ENCODE measurements at places on chromosomes 12 and 14.

DNA sequence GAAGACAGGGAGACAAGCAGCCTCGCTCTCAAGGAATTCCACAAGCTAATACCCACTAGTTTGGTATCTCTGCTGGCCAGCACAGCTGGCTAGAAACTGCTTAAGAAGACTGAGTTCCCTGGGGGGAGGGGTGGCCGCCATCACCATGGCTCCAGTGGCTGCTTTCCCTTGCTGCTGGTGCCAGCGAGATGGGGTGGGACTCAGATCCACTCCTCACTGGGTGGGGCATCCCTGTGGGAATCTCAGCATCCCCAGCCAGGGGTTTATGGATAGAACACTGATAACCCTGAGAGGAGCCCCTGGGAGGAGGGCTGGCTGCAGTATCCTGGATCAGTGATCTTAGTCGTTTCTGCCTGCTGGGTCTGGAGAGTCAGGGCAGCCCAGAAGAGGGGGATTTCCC lies 170.6 kb upstream of the MDGA2 start:
- no peak for DNase-seq

GRCh38 chr12:11584221-11584855 lies 65.1 kb upstream of the ETV6 start:
- no peak for DNase-seq

GRCh38 chr12:7835116-7835515 lies 37.6 kb downstream of the SLC2A14 start:
- no peak for DNase-seq

DNA sequence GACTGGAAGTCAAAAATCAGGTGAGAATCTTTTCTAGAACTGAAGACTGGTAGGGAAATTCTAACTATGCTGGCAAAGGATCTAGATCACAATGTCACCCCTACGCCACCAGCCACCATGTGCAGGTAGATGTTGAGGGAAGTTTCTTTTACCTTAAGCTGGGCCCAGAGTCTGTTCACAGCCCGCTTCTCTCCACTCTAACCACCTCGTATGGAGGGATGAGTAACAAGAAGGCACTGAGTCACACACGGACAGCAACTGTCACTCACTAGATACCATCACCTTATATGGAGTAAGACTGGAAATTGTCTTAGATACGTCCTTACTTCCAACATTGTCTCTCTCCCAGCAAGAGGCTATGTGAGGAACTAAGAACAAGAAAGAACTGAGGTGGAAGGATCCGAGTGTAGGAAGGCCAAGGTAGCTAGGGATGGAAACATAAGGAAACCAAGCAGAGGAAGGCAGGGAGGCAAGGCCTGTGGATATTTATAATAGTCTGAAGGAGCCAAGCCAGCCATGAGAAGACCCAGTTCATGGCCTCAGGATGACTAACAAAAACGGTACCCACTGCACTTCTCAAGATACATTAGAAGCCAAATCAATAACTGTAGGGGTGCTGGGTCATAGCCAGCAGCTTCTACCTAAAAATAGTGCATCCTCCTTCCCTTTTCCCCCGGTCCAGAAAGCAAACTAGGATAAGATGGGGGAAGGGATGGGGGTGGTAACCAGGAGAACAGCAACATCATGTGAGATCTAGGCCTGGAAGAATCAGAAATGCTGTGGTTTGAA lies 15.5 kb downstream of the REM2 start:
- DNase-seq, result no peak

GRCh38 chr12:66724616-66725015 lies 45.7 kb upstream of the GRIP1 start:
- no peak for DNase-seq

DNA sequence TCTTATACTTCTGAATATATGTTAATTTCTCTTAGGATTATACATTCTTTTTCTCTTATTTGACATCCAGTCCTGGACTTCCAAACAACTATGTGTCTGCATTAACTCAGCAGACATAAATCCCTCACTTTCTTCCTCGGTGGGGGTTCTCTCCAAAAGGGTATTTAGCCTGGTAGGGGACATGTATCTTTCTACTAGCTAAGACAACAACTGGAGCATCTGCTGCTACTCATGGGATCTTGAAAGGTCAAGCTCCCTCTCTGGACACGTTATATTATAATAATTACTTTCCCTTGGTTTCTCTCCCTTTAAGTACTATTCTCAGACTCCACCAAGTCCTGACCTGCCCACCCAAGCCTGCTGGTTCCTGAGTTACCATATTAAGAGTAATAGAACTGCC lies 983.7 kb upstream of the FLRT2 start:
- no peak for DNase-seq

DNA sequence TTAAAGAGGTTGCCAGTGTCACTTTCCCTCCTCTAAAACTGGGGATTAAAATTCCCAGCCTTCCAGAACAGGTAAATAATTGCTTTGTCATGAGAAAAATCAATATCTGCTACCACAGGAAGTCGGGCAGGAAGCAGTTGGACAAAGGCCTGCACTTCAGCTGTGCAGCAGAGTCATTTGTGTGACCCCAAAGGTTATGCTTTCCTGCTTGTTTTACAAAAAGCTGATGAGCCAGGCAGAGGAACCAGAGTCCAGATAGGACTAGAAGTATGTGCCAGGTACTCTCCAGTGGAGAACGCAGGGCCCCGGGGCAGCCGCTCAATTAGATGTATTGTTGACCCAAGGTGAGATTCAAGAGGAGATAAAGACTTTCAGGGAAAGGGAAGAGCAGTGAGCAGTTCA lies 117.1 kb upstream of the FRMD6 start:
- no peak for DNase-seq

DNA sequence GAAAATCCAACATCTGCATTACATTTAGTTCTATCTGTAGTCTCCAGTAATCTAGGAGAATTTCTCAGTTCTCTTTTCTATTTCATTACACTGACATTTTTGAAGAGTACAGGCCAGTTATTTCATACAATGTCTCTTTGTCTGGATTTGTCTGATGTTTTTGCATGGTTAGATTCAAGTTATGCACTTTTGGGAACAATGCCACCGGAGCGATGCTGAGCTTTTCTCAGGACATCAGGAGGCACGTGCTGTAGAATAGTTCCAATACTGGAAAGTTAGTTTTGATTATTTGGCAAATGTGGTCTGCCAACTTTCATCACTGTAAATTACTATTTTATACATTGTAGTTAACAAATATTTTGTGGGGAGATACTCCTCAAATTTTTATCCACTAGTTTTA lies 43.1 kb downstream of the ALDH1L2 start:
- no peak for DNase-seq

DNA sequence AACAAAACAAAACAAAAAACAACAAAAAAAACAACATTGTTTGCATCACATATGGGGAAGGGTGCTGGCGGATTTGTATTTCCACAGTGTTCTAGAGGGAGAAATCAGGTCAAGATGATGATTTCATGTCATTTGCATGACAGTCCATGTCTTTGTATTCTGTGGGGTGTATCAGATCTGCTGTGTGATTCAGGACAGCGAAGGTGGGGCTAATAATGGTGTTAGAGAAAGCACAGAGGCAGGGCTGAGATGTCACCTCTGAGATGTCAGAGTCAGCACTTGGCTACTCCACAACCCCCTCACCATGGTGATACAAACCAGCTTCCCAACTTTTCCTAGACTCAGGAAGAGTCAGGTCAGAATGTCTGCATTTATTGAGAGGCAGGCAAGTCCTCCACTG lies 543.2 kb downstream of the BCL11B start:
- DNase-seq, result no peak

DNA sequence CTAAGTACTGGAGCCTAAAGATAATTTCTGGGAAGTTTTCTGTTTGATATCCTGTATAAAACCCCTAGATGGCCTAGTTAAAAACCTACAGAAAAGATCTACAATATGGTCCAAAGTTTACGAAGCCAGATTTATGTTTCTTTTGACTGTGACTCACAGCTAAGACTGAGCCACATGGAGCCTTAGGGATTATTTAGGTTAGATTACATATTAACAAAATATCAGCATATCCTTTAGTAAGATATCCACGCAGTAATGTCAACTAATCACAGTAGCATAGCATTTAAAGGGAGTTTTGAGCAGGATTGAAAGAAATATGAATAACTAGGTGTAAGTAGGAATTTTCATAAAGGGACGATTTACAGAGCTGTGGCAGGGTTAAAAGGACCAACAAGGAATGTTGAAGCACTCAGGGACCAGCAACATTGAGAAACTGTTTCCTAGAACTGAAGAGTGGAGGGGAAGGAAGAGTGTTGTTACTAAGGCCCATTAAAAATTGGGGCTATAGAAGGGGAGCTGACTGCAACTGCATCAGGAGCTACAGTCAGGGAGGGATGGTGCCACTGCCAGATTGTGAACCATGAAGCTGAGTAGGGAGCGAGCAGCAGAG lies 155.5 kb downstream of the DACT1 start:
- DNase-seq, result no peak

DNA sequence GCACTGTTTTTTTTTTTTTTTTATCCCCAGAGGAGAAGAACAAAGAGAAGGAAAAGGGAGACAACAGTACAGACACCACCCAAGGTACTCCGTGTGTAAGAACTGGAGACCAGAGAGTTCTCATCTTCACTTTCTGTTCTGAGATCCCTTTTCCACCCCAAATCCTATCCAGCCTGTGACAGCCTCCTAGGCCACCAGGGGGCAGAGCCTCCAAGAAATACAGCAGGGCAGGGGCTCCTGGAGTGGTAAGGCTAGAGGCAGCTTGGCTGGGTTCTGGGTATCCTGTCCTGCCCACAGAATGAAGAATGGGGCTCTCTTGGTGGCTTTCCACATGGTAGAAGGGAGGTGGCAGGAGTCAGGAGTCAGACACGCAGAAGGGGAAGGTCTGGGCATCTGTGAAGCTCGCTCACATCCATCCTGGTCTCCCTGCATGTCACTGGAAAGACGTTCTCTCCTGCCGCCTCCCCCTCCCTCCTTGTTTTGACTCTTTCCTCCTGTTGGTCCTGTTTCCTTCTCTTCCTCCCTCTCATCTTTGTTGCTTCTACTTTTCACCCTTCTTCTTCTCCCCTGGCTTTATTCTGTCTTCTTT lies 12.0 kb downstream of the CLSTN3 start:
- DNase-seq, result no peak

GRCh38 chr12:22880807-22881206 lies 255.8 kb downstream of the ETNK1 start:
- DNase-seq, result no peak

DNA sequence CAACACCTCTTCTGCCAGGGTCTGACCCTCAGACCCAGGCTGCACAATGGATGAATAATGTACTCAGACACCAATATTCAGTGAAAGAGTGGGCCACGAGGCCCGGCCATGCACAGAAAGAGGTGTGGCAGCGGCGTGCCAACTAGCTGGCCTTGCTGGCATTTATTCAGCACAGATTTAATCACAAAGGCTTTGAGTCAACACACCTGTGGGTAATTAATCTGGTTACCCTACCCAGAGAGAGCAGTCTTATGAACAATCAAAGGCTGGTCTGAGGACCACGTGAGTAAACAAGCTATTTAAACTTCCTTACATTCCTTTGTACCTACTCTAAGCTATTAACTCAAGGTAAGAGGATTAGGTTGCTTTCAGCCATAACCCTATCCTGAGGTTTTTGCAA lies 324.8 kb downstream of the C12orf50 start:
- no peak for DNase-seq

DNA sequence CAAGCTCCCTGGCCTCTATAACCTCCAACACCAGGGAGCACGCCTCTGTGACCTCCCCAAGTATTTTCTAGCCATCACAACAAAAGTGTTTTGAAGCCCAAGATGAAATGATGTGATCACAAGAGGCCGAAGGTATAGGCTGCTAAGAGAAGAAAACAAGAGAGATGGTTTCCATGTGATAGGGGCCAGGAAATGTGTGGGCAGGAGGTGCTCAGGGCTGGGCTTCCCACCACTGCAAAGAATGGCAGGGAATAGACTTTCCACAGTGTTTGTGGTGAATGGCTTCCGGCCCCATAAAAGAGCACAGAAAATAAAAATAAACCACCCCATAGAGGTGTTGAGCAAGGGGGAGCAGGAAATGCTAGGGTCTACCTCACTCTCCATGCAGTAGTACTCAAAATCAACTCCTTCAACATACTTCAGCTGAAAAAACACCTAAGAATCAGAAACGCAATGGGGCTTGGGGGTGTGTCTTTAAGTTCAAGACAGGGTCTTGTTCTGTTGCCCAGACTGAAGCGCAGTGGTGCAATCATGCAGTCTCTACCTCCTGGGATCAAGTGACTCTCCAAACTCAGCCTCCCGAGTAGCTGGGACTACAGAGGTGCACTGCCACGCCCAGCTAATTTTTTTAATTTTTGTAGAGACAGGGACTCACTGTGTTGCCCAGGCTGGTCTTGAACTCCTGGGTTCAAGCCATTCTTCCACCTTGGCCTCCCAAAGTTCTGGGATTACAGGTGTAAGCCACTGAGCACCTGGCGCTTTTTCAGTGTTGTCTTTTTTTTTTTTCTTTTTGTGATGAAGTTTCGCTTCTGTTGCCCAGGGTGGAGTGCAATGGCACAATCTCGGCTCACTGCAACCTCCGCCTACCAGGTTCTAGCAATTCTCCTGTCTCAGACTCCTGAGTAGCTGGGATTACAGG lies 27.1 kb downstream of the DAD1 start:
- DNase-seq, result no peak

DNA sequence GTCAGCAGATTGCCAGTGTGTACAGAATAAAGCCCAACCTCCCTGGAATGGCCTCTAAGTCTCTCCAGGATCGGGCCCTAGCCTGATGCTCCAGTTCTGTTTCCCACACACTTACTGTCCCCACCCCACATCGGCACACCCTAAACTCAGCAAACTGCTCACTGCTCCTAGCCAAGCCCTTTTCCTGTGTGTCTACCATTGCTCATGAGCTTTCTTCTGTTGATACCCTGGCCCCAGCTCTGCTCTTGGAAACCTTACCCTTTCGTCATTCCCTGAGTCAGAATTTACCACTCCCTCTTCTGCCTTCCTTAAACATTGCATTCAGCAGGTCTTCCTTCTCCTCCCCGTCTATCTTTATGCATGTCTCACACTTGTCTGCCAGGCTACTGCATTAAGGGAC lies 158.9 kb downstream of the TMX1 start:
- no peak for DNase-seq

DNA sequence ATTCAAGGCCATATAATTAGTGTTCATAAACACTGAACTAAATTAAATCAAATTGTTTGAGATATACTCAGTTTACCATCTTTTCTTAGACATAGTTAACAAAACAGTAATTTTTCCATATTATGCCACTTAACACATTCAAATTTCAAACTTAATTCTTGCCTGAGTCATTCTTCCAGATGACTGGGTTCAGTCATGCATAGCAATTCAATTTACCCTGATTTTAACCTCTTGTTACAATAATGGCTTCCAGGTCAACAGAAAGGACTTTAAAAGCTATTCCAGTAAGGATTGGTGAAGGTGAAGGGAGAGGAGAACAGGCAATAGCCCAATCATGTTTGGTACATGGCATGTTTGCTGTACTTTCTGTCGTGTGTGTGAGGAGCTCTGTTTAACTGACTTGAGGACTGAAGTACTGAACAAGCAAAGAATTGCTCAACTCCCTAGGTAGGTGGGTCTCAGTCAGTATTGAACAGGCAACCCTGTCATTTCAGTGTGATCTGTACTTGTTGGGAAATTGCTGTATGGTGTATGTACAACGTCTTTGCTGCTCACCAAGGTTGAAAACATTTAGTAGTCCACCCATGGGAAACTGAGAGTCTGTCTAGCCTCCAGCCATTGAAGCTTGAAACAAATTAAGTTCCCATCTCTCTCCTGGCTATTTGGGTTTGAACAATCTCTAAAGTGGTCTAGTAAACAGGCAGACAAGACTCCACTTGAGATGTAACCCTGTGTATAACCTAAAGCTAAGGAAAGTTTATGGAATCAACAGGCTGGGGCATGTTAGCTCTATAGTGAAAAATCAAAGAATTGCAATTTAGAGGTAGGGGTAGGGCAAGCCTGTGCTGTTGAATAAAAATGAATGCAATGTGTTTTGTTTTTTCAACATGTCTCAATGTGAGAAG lies 327.2 kb downstream of the BTG1 start:
- no peak for DNase-seq
